ENCODE measurements at places on chromosomes 12 and 14. TPM values are rescaled to one million over a fixed set of nuclear protein-coding genes. Genes with fewer than 3 reads are reported as not detected.

Gene RERG
- total RNA-seq: not detected

Gene SLC25A47
- total RNA-seq: not detected

Gene MYF5
- not detected for total RNA-seq

Gene GPR84
- not detected for total RNA-seq

Gene FAR2
- 13.2 TPM for total RNA-seq

Gene DLK1
- not detected for total RNA-seq

Gene ITGA5
- 319 TPM for total RNA-seq

Gene TGFB3
- total RNA-seq: 8.6 TPM

Gene ACRBP
- 0.29 TPM for total RNA-seq

Gene TMEM121
- total RNA-seq: 13.2 TPM

Gene PLEKHA5
- 45.8 TPM for total RNA-seq

Gene SERPINA12
- not detected for total RNA-seq

Gene P3H3
- 121 TPM for total RNA-seq

Gene PLEKHG3
- 1.5 TPM for total RNA-seq

Gene GUCY2C
- total RNA-seq: not detected

Gene PLEK2
- total RNA-seq: 3.0 TPM

Gene SIX6
- total RNA-seq: not detected

Gene KRT7
- total RNA-seq: 8.7 TPM

Gene EMP1
- total RNA-seq: 84.7 TPM

Gene BICDL1
- under 0.01 TPM for total RNA-seq

Gene OR6C2
- total RNA-seq: not detected

Gene MAP1LC3B2
- 0.87 TPM for total RNA-seq

Gene KIAA0586
- total RNA-seq: 47.0 TPM

Gene DNAJC22
- total RNA-seq: 3.3 TPM

Gene DACT1
- 6.4 TPM for total RNA-seq

Data from smooth muscle cell of trachea (primary cell).